ENCODE measurements at places on chromosomes 6 and 20.

- DNase-seq: no peak
Observed at GRCh38 chr6:80029470-80029869, 25.0 kb downstream of the TTK start.

GRCh38 chr20:55676097-55676496 is 329.2 kb downstream of the CBLN4 start:
- no peak for DNase-seq

GRCh38 chr20:18835466-18836256 is 22.1 kb downstream of the SCP2D1 start:
- no peak for DNase-seq

DNA sequence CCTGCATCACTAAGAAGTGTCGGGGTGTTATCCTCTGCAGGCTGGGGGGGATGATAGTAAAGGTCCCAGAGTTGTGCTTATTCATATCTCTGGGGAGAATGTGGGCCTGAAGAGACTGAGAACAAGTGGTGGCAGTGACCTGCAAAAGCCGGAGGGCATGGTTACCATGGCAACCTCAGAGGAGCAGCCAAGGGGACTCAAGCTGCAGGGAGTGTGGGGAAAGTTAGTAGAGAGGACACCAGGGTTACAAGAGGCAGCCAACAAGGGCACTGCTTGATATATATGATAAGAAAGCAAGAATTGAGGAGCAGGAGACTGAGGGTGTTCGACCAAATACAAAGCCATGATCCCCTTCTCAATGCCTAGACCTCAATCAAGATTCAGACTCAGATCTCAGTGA is 46.1 kb downstream of the HLA-F start:
- DNase-seq: no peak

GRCh38 chr6:129340983-129341382 is 369.0 kb downstream of the ARHGAP18 start:
- no peak for DNase-seq

DNA sequence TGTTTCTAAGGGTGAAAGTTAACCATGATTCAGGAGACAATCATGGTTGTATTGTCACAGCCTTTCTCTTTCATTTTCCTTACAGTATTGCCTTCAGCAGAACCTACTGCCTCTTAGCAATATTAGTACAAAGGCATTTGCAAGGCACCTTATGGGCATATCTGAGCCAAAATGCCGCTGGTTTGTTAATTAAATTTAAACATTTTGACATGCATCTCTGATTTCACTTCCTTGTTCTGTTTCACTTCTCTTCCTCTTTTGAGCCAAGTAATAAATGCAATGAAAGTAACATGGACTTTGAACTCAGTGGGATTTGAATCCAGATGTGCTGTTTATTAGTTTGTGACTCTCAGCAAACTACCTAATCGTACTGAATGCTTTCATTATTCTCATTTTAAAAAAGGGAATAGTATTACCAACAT is 467.4 kb upstream of the CITED2 start:
- no peak for DNase-seq

- no peak for DNase-seq
Observed at GRCh38 chr6:111844921-111845320, 28.3 kb downstream of the FYN start.

GRCh38 chr20:33299111-33299603 is 16.1 kb downstream of the BPIFB1 start:
- DNase-seq: peak; percentile 69

DNA sequence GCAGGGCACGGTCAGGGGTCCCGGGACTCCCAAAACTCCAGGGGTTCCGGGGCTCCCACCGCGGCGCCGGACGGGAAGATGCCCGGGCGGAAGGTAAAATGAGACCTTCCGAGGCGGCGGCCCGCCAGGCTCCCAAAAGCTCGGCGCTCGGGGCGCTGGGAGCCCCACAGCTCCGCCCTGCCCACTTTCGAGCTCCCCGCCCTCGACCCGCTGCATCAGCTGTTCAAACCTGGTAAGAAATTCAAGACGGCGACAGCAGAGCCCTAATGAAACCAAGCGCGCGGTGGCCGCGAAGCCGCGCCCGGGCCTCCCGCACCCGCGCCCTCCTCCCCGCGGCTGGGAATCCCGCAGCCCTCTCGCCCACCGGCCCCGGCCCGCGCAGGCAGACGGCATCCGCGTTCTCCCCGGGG is 369 bp downstream of the SLC4A11 start:
- peak; percentile 33 for DNase-seq

DNA sequence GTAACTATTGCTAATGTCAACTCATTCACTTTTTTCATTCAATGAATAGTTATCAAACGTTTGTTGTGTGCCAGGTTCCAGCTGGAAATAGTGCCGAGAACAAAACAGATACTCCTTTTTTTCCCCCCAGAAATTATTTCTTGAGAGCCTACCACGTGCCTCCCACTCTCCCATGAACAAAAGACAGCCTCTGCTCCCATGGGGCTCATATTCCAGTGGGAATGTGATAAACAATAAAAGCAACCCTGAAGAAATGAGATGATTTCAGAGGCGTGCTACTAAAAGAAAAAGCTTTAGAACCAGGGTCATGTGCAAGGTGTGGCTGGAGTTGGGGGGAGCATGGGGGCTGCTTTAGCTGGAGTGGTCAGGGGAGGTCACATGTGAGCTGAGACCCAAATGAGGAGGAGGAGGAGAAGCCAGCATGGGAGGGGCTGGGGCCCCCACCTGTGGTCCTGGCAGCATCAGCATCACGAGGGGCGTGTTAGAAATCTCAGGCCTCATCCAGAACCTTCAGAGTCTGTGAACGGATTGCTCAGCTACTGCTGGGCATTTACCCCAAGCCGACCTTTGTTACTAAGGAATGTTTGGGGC is 157.4 kb downstream of the EYA2 start:
- no peak for DNase-seq

DNA sequence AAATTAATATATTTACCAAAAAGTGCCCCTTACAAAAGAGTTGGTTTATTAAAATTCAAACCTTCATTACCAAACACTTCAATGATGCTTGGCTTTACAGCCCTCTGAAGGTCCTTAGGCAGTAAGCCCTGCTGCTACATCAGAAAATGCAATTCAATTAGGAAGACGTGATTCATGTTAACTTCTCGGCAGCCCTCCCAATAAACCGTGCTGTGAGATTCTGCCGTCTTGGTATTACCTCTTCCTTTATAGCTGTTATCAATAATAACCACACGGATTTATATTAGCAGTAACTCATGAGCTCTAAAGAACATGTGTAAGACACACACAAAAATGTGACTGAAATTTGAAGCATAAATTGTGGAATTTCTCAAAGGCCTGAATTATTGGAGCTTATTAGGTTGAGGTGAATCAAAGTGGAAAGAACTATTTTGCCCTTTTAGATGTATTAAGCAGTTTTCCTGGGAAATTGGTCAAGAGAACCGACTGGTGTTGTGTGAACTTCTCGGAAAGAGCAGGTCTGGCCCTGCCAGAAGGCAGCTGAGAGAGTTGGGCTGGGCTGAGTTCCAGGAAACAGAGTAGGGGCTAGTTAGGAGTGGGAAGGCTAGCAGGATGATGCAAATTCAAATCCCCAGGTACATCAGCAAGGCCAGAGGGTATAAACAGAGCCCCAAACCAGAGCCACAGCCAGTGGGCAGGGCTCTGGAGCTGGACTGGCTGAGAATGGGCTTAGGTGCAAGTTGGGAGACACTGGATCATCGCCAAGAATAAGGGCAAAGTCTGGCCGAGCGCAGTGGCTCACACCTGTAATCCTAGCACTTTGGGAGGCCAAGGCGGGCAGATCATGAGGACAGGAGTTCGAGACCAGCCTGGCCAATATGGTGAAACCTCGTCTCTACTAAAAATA is 33.1 kb downstream of the FGD2 start:
- no peak for DNase-seq

GRCh38 chr6:52876056-52876787 is 33.3 kb downstream of the GSTA3 start:
- DNase-seq: no peak

- no peak for DNase-seq
Observed at GRCh38 chr6:111852725-111853124, 20.5 kb downstream of the FYN start.

GRCh38 chr6:98831057-98831958 is 3.1 kb upstream of the POU3F2 start:
- no peak for DNase-seq

- no peak for DNase-seq
Observed at GRCh38 chr6:114559419-114559818, 216.6 kb upstream of the HS3ST5 start.

DNA sequence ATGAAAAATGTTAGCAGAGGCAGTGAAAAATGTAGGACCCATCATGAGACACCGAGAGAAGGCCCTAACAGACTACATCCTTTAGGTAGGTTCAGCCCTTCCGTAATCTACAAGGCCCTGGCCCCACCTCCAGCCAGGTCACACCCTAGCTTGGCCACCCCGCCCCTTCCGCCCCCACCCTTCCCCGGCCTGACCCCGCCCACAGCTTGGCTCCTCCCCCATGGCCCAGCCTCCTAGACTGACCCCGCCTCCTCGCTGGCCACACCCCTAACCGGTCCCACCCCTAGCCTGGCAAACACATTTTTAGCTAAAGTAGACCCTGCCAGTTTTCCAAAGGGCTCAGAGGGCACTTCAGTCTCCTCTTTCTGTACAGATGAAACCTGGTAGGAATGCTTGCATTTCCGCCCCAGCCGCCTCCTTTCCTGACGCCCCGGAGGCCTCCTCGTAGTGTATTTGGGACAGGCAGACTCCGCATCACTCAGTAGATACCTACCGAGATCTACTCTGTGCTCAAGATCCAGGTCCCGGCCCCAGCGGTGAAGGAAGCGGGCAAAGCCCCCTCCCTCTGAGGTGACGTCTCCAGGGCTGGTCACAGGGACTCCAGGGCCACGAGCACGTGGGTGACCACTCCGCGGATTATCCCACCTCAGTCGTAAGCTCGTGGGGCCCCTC is 443.5 kb downstream of the PREX1 start:
- no peak for DNase-seq

DNA sequence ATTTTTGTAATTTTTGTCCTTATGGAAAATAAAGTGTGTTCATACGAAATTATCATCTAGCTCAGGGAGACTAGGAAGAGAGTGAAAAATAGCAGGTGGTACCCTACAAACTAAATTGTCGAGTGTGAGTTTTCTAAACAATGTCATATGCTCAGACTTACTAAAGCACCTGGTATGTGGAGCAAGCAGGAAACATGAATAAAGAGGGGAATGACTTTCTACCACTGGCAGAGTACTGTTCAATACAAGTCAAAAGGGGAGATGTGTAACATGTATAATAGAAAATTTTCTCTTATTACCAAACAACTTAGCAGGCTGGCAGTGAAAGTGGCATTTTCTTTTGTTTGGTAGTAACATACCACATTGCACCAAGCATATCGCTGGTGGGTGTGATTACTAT is 36.1 kb downstream of the CTNNBL1 start:
- no peak for DNase-seq

- DNase-seq: no peak
Observed at GRCh38 chr6:147758303-147758702, 249.8 kb downstream of the SAMD5 start.

DNA sequence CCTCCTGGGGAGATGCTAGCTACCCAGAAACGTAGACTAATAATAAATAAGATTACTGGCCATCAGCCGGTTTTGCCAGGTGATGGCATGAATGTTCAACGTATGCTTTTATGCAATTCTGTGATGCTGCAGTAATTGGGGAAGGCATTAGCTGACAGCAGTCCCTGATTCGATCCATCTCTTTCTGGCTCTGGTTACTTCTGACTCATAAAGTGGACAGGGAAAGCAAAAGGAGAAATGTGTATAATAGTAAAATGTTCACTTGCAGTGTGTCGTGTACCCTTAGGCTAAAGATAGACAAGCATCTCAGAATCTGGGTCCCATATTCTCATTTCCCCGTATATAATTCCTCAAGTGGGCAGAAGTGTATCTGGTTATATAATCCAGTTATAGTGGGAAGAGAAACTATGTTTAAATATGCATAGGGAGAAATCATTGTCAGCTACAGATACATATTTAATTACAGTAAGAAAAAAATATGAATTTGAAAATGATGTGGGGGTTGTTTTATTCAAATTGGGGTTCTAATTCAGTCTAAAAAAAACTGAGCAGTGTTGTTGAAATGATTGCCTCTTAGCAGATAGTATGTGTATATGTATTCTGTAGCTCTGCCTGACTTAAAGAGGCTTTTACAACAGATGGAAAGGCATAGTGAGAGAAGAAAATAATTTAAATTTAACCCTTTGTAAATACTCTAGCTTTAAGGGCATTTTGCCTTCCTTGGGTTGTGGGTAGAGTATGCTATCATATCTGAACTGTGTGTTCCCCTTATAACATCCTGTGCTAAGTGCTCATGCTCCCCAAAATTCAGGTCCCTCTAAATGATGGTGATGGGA is 40.6 kb downstream of the DOK5 start:
- DNase-seq: no peak

DNA sequence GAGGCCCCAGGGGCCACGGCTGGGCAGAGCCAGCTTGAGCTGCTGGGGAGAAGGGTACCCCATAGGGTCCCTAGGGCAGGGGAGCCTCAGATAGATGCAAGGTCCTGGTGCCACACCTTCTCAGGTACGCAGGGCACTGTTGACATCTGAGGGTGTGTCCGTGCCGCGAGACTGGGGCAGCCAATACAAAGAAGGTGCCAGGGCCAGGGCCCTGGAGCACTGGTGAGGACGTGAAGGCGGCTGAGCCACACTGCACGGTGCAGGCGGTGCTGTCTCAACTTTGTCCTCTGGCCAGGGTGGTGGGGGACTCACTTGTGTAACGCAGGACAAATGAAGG is 649 bp upstream of the LRRC73 start:
- no peak for DNase-seq

DNA sequence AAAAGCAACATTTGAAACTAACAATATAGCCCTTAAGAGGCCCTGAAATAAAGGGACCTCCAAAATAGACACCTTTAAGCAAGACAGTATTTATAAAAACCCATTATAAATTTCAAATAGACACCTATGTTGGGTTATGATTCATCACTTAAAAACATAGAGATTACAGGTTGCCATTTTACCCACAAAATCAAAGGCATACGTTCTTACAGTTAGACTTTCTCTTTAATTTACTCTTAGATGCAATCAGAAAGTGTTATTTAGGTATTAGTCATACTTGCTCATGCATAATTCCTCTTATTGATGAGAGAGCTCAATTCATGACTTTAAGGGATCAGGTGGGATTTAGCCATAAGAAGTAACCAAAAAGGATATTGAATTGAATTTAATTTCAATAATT is 51.5 kb upstream of the TMEM200A start:
- DNase-seq: no peak

DNA sequence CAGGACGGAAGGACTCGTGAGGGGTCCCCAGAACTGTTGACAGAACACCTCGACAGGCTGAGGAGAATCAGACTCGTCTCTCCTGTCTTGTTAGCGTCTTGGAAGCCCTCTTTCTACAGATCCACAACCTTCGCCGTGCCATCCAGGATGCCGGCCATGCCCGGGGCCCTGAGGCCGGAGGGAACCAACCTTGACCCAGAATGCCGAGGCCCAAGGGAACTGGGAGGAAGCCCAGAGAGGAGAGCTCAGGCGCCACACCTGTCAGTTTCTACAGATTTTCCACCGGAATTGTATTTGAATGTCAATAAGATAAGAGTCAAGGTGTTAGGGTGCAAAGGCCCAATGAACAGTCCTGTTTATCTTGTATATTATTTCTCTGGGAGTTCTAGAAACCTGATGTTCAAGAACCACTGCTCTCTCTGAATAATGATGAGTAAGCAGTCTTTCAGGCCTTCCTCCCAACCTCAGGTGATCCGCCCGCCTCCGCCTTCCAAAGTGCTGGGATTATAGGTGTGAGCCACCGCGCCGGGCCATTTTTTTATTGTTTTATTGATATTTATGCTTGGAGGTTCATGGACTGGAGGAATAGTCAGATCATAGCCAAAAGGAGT is 799 bp upstream of the ME1 start:
- no peak for DNase-seq

GRCh38 chr6:315921-316752 is 23.9 kb downstream of the DUSP22 start:
- DNase-seq: no peak

All from activated CD8-positive, alpha-beta memory T cell treated with anti-CD3 and anti-CD28 coated beads for 48 hours (primary cell).